ENCODE measurements at places on chromosomes 2 and 18.

DNA sequence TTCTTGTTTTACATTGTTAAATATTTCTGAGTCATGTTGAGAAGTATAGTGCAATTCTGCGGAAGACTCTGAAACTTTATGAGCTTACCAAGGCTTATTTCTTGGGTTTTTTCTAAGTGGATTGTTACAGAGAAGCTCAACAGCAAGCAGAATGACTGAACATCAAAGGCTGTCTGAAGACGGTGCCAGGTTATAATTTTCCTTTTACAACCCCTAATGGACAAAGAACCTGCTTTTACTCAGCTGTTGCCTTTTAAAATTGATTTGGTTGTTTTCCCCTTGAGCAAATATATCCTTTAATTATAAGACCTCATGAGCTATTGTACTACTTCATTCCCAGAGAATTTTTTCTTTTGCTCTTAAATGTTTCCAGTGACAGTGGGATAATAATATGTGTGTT lies 41.6 kb downstream of the LAMA3 start:
- no peak for DNase-seq

GRCh38 chr18:36338403-36338933 lies 41.0 kb downstream of the FHOD3 start:
- no peak for DNase-seq

DNA sequence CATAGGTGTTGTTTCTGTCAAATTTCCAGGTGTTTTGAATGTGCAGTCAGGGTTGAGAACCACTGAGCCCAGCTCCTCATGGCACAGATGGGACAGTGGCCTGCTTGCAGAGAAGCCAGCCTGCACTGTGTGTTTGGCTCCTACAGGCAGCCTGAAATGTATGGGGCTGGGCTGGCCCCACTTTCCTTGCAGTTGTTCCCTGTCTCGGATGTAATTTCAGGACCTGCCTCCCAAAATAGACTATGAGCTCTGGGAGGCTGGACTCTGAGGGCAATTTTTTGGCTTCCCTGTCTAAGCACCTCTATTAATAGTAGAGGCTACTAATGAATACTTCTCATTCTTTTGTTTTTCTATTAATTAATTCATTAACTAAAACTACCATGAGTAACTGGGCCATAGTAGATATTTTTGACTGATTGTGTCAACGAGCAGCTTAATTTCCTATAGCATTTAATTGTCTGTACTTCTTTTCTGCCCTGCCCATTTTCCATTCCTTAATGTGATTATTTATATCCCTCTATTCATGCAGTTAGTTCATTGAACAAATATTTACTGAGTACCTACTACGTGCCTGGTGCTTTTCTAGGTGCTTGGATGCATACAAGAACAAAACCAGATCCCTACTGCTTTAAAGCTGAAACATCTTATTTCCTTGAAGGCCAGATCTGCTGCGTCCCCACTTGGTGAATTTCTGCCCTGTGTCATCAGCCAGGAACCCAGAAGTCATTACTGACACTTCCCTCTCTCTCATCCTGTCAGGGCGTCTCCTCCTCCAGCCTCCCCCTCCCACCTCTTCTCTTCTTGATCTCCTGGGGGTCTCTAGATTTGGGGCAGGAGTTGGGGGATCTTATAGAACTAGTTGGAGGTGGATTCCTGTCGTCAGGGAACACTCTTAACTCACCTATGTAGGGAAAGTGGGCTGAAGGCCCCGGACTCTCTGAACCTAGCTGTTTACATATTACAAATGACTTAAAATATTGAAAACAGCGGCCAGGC lies 16.3 kb downstream of the DYSF start:
- DNase-seq = no peak

- DNase-seq = no peak
These were observed 16.5 kb upstream of the GBX2 start for GRCh38 chr2:236184701-236185100.

GRCh38 chr2:57278451-57278850 lies 768.2 kb upstream of the VRK2 start:
- no peak for DNase-seq

GRCh38 chr2:209387389-209387788 lies 36.5 kb upstream of the MAP2 start:
- DNase-seq = no peak

DNA sequence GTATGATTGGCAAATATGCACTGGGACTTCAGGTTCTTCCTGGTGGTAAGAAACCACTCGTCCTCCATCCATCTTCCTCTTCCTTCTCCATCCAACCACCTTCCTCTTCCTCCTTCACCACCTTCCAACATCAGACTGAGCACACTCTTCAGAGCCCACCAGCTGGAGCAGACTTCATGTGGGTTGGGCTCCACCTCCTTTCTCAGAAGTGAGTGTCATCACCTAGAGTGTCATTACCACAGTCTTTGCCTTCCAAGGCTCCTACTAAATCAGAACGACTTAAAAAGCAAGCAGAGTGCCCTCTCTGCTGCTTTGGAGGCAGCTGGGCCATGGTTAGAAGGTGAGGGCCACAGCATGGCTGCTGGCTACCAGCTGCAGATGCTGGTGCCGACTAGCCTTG lies 171.6 kb downstream of the SH3RF3 start:
- DNase-seq = no peak

DNA sequence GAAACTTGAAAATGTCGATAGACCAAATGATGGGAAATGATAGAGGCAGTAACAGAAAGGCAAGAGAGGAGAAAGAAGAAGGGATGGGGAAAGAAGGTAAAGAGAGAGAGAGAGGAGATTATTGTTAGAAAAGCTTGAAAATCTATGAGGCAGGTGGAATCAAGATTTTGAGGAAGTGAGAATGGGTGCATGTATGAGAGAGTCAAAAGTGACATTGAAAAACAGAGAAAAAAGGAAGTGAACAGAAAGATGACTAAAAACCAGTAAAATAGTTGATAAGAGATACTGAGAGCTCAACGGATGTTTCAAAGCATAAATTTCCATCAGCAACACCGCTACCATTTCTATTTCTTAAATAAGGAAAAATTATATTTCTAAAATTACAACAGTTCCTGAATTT lies 327.4 kb upstream of the CWC22 start:
- no peak for DNase-seq

- DNase-seq = no peak
These were observed 34.6 kb upstream of the C1GALT1C1L start for GRCh38 chr2:43710866-43711265.

GRCh38 chr2:56132138-56132537 lies 51.7 kb upstream of the CCDC85A start:
- DNase-seq = no peak

DNA sequence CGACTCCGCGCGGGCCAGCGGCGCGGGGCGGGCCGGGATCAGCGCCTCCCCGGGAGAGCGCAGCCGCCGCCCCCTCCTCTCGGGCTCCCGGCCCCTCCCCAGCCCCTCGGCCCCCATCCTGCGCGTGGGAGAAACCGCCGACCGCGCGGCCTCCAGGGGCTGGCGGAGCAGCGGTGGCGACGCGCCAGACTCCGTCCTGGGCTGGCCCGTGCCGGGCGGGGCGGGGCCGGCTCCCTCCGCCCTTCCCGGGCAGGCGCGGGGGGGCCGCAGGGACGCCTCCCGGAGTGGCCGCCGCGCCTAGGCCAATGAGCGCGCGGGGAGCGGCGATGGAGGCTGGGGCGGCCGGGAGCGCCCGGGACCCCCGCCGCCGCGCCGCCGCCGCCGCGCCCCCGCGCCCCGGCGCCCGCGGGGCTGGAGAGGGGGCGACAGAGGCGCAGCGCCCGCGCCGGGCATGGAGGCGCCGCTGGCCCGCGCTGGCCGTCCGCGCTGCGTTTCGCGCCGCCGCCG lies 49.1 kb downstream of the KCNIP3 start:
- no peak for DNase-seq

DNA sequence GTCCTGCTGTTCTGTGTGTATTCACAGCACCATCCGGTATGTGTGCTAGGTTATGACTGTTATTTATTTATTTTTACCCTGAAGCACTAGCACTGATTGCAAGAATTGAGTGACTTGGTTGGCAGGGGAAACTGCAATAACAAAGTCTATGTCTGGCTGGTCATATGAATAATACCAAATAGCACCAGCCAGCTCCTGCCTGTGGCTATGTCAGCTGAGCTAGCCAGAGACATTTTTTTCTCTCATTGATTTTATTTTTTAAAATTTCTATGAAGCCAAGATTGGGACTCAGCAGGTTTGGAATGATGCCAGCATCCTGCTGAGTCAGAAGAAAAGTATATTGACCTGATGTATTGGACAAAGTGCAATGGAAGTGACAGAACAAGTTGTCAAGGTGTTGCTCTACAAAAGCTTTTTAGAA lies 188.5 kb upstream of the CDH2 start:
- no peak for DNase-seq

- no peak for DNase-seq
These were observed 36.8 kb upstream of the BZW1 start for GRCh38 chr2:200774920-200775319.

GRCh38 chr2:232132181-232132580 lies 170.7 kb downstream of the DIS3L2 start:
- no peak for DNase-seq

GRCh38 chr2:54967759-54968365 lies 82.4 kb downstream of the RTN4 start:
- DNase-seq = no peak

- no peak for DNase-seq
These were observed 35.0 kb downstream of the ALPK2 start for GRCh38 chr18:58593938-58594337.

- DNase-seq = no peak
These were observed 10.1 kb downstream of the UGP2 start for GRCh38 chr2:63851691-63852311.

- DNase-seq = no peak
These were observed 232.1 kb upstream of the COPS8 start for GRCh38 chr2:236853585-236854051.

- no peak for DNase-seq
These were observed 2.0 kb downstream of the CSRNP3 start for GRCh38 chr2:165471349-165471950.

- no peak for DNase-seq
These were observed 13.3 kb upstream of the RAB17 start for GRCh38 chr2:237603718-237604362.

DNA sequence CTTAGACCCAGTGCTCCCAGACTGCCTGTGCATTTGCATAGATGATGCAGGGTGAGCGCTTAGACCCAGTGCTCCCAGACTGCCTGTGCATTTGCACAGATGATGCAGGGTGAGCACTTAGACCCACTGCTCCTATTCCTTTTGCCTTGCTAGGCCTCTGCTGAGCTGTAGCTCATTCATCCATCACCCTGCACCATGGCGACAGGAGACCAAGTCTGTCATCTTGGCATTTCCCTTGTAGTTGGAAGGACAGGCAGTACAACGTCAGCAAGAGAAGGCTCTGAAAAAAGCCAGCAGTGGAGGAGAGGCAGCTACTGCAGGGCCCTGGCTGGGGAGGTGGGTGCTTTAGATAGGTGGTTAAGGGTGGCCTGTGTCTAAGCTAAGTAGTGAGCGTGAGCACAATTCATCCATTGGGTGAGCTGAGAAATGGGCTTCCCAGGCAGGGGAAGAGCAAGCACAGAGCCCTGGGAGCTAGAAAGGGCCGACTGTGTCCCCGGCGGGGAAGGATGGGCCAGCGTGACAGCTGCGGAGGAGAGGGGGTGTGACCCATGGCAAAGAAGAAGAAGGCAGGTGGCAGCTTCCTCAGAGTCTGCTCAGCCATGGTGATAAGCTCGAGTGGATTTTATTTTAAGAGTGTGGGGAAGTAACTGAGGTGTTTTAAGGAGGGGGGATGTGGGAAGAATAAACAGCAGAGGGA lies 108.8 kb downstream of the LPIN1 start:
- DNase-seq = no peak

- DNase-seq = no peak
These were observed 83.4 kb downstream of the XDH start for GRCh38 chr2:31331156-31331555.

DNA sequence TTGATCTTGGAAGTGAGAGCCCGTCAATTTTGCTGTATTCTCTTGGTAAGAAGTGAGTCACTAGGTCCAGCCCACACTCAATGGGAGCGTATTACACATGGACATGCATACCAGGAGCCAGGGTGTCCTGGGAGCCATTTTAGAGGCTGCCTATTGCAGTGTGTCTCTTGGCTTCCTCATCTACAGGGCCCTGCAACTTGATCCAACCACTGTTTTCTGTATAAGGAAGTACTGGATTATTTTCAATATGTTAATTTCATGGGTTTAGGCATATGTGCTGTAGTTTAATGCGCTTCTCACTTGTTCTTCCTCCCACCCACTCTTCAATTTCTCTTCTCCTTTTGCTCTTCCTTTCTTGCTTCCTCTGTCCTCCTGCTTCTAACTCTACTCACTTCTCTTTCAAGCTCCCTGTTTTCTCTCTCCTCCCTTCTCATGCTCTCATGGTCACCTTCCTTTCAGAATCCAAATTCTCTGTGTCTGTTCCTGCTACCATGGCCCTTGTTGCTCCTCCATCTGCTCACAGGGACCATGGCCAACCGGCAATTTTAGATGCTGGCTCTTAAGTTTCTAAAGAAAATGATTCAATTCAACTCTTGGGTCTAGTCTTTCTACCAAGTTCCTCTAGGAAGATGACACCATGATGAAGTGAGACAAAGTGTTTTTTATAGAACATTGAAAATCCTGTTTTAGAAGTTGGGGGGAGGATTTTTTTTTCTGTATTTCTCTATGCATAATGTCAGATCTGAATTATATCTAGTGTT lies 152.0 kb upstream of the ZEB2 start:
- no peak for DNase-seq

GRCh38 chr2:239538357-239539052 lies 137.7 kb upstream of the HDAC4 start:
- DNase-seq = no peak

GRCh38 chr18:23826850-23827620 lies 137.8 kb downstream of the LAMA3 start:
- no peak for DNase-seq

GRCh38 chr2:237696461-237696860 lies 69.1 kb downstream of the LRRFIP1 start:
- no peak for DNase-seq

DNA sequence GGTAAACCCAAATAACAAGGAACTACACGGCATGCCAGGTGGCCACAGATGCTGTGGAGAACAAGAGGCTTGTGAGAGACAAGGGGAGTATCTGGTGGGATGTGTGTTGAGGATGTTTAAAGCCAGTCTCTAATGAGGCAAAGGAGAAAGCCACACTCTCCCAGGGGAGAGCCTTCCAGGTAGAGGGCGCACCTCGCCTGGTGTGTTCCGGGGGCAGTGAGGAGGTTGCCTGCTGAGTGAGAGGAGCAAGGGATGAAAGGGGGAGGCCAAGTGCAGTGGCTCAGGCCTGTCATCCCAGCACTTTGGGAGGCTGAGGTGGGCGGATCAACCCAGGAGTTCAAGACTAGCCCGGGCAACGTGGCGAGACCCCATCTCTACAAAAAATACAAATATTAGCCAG lies 16.2 kb downstream of the SAG start:
- DNase-seq = no peak

- no peak for DNase-seq
These were observed at the start of gene SLC14A1 for GRCh38 chr18:45723567-45724355. Gene SLC14A1 (plus strand): TSS chr18:45724181. CDS start chr18:45730321, 6,140 bp downstream.

DNA sequence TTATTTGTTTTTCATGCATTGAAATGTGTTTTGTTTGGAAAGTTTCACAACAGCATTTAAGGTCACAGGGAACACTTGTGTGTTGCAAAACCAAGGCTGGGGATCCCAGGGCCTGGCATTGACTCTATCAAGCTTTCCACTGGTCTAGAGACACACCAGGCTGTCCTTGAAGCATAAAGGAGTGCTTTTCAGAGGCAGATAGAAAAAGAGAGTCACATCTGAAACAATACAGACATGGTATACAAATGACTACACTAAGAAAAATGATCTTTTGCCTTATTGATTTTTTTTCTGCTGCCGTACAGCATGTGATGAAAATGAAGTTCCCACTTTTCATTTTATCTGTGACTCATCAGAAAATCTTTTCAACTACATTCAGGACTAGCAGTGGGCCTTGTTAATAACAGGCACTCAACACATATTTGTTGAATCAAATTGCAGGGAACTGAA lies 61.9 kb upstream of the ZCCHC2 start:
- DNase-seq = no peak

GRCh38 chr2:136008205-136008865 lies 22.9 kb upstream of the DARS1 start:
- no peak for DNase-seq

All from omental fat pad (tissue), 4 donors.